Esophagus squamous epithelium (tissue), 5 donors: ENCODE measurements at places on chromosomes 4 and X.

- H3K27ac ChIP-seq, result no peak overlapping the region
- no peaks in the 10 kb centered on the region for H3K4me1 ChIP-seq
- no peaks in the 10 kb centered on the region for H3K36me3 ChIP-seq
- no peak overlapping the region for H3K4me3 ChIP-seq
- H3K27me3 ChIP-seq, result no peaks in the 10 kb centered on the region
- no peak for DNase-seq
These were observed 9.3 kb downstream of the ZNF185 start for GRCh38 chrX:152907084-152907651.

- peaks cover 5% of the 10 kb centered on the region for H3K4me1 ChIP-seq
- no peak overlapping the region for H3K4me3 ChIP-seq
- DNase-seq, result no peak
- no peaks in the 10 kb centered on the region for H3K36me3 ChIP-seq
- no peaks in the 10 kb centered on the region for H3K27me3 ChIP-seq
These were observed 4.4 kb upstream of the SH3RF1 start for GRCh38 chr4:169275180-169275579.

DNA sequence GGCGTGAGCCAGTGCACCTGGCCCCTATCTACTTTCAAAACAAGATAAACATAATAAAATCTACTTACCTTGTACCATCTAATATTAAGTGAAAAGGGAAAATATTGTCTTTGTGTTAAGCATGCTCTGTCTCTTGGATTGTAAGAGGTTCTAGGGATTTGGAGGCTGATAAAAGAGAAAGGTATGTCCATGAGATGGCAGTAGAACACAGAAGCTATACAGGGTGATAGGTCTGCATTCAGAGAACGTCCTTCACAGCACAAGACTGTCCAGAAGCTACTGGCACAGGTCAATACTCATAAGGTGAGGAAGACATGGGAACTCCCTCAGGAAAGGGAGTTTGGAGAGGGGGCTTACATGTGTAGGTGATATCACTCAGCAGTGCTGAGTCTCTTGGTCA, 135.5 kb downstream of the TMEM47 start:
- H3K27me3 ChIP-seq, result no peaks in the 10 kb centered on the region
- H3K27ac ChIP-seq, result no peak overlapping the region
- H3K4me1 ChIP-seq, result no peaks in the 10 kb centered on the region
- H3K36me3 ChIP-seq, result no peaks in the 10 kb centered on the region
- H3K4me3 ChIP-seq, result no peak overlapping the region

DNA sequence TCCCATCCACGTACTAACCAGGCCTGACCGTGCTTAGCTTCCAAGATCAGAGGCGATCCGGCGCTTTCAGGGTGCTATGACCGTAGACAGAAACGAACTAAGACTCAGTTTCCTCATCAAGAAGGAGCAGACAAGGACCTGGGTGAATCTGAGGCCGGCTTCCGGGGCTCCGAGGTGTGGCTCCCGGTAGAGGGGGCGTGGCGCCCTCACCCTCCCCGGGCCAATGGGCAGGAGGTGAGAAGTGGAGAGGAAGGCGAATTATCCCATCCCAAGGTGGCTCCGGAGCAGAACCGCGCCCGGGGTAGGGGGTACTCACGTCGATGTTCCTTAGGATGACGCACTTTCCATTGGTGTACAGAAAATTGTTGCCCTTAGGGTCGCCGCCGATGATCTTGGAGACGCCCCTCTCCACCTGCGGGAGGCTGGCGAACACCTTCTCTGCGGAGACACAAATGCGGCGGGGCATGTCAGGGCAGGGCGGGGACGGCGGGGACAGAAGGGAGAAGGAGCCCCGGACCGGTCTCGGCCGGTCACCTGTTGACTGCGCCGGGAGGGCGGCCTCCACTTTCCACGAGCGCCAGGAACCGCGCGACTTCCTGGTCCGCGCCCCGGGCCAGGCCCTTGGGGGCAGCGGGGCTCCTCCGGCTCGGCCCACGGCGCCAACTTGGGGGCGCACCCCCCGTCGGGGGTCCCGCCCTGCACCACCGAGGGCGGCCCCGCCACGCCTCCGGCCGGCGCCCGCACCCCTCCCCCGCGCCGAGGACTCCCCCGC, 616 bp downstream of the WDR1 start:
- peak; percentile 55 for DNase-seq
- H3K27ac ChIP-seq, result peak overlapping the region; percentile 99
- peaks cover 67% of the 10 kb centered on the region for H3K4me1 ChIP-seq
- no peaks in the 10 kb centered on the region for H3K27me3 ChIP-seq

DNA sequence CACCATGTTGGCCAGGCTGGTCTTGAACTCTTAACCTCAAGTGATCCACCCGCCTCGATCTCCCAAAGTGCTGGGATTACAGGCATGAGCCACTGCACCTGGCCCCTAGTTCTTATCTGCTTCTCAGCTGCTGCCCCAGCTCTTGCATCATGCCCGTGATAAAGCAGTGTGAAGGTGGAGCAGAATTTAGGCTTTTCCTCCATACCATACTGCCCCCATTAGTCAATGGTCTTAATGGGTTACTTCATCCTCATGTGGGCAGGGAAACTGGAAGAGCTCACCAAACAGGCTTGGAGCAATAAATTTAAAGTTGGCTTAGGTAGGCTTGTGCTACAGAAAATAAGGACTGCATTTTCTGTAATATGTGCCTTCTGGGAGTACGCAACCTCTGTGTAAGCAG, 636.9 kb upstream of the BOD1L1 start:
- H3K4me3 ChIP-seq, result no peak overlapping the region
- no peaks in the 10 kb centered on the region for H3K4me1 ChIP-seq
- H3K27ac ChIP-seq, result no peak overlapping the region
- no peak for DNase-seq
- H3K27me3 ChIP-seq, result no peaks in the 10 kb centered on the region
- H3K36me3 ChIP-seq, result no peaks in the 10 kb centered on the region

DNA sequence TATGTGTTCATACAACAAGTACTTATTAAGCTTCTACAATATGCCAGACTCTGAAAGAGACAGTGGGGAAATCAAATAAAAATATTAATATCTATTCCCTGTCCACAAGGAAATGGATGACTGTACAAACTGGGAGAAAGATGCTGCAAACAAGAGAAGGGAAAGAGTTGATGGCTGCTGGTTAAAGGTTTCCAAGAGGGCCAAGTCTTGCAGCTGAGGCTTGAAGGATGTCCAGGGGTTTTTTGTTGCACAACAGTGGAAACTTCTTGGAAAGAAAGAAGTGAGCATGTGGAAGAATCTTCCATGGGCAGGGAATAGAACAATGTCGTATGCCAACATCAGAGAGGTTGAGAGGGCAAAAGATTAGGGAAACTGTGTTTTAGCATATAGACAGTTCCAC, 95.8 kb downstream of the MID1 start:
- H3K27ac ChIP-seq, result no peak overlapping the region
- H3K27me3 ChIP-seq, result no peaks in the 10 kb centered on the region
- no peaks in the 10 kb centered on the region for H3K36me3 ChIP-seq
- no peak for DNase-seq

DNA sequence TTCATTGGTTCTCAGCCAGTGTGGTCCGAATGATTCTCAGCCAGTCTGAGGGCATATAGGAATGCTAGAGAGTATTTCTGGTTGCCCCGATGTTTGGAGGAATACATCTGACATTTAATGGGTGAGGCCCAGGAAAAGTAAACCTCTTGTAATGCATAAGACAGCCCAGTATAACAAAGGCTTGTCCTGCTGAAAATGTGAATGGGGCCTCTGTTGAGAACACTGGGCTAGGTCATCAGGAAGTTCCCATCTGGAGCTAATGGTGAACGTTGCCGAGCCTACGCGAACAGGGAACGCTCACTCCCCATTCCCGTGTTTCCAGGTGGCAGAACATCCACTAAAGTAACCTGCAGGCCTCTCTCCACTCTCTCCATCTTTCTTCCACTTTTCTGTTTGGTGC, 132.0 kb upstream of the CLNK start:
- no peaks in the 10 kb centered on the region for H3K36me3 ChIP-seq
- DNase-seq, result no peak
- no peaks in the 10 kb centered on the region for H3K27me3 ChIP-seq
- no peaks in the 10 kb centered on the region for H3K4me1 ChIP-seq
- H3K4me3 ChIP-seq, result no peak overlapping the region

DNA sequence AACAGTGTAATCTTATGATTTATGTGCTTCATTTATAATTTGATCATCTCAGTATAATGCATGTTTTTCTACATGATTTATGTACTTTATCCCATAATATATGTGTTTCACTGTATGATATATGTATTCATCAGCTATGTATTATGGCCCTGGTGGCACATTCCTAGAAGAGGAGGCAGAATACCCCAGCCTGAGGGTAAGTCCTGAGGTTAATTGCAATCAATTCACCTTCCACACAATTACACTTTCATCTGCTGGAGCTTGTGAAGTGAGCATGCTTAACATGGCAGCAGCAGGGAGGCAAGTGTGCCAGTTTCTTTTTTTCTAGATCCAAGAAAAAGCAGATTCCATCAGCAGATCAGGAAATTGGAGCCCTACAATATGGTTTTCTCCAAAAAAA, 81.2 kb downstream of the CXXC4 start:
- no peak for DNase-seq
- no peaks in the 10 kb centered on the region for H3K4me1 ChIP-seq
- H3K36me3 ChIP-seq, result no peaks in the 10 kb centered on the region
- H3K27me3 ChIP-seq, result no peaks in the 10 kb centered on the region

GRCh38 chrX:63922221-63922620, 137.2 kb upstream of the ARHGEF9 start:
- no peak overlapping the region for H3K27ac ChIP-seq
- no peak overlapping the region for H3K4me3 ChIP-seq
- no peaks in the 10 kb centered on the region for H3K27me3 ChIP-seq
